Occipital lobe (tissue), 3 donors: ENCODE measurements at places on chromosomes 7 and 10.

GRCh38 chr7:100373261-100373831 is at the start of gene PILRA:
PILRA (plus strand) TSS chr7:100373487; CDS start chr7:100373657, 170 bp downstream.
- DNase-seq: no peak

DNA sequence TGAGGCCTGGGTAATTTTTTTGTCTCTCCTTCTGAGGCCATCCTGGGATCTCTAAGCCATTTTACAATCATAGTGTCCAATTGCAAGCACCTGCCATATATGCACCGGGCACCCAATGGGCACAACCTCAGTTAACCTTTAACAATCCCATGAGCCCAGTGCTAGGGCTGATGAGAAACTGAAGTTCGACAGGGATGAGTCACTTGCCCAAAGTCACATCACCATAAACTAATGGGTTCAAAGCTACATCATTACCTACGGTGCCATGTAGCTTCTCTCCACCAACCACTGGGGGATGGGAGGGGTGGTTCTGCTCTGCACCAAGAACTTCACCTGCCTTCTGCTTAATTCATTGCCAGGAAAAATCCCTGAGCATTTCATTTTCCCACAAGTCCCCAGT is 95.8 kb upstream of the ZNF716 start:
- DNase-seq: no peak

DNA sequence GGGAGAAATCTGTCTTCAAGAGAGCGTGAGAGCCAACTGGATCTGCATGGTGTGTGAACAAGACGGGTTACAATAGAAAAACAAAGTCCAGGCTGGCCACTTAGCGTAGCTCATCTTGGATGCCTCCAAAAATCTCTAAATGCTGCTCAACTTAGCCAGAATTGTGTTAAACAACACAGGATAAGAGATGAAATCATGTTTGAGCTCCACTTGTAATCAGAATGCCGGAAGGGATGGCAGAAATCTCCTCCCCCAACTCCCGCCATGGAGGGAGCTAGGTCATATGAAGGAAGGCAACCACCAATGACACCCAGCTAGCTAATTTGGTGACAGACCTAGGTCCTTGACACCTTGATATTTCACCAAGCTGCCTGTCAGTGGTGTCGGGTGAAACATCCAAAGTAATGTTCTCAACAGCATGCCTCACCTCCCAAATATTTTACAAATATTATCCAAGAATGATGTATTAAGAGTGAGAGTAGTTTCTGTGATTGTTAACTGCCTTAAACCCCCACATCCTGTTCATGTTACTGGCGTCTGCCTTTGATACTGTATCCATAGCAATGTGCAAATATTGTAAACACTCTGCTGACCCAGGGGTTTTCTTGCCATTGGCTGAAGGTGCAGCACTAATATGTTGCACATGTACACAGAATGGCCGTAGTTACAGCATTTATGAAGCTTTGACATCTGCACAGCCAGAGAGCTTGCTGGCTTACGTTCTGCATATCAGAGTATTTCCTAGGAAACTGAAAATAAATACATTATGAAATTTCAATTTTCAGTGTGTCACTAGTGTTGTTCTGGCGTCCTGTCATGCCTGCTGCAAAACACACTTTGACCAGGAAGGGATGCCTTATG is 25.8 kb downstream of the TMEM254 start:
- DNase-seq: no peak

DNA sequence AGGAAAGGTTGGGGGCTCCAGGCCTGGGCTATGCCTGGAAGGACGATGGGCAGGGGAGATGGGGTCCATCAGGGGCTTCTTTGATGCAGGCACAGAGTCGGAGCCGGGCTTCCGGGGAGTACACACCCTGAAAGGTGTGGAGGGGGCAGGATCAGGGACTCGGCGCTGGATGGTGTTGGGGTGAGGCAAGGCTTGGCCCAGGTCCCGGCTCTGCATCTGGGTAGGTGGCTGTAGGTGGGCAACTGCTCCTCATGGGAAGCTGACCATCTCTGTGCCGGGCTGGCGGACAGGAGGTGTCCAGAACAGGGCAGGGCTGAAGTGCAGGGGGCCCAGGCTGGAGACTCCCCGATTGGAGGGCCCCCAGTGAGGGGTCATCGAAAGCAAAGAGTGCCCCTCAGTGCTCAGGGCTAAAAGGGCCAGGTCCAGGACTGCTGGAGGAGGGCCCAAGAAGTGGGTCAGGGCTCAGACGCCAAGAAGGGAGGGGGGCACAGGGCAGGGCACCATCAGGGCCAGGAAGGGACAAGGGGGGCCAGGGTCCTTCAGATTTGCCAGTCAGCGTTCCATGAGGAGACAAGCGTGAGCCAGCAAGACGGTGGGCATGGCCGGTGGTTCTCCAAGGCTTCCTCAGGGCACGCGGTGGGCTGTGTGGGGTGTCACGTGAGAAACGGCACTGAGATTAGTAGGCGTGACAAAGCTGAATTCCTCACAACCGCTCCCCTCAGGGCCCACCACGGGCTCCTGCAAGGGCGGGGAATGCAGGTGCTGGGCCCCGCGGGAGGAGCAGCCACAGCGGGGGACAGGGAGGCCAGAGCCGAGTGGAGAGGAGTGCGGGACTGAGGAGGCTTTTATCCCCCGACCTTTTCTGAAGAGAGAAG is 97.0 kb downstream of the BMS1 start:
- no peak for DNase-seq

GRCh38 chr10:110137142-110137545 is 70.3 kb upstream of the MXI1 start:
- DNase-seq: no peak

DNA sequence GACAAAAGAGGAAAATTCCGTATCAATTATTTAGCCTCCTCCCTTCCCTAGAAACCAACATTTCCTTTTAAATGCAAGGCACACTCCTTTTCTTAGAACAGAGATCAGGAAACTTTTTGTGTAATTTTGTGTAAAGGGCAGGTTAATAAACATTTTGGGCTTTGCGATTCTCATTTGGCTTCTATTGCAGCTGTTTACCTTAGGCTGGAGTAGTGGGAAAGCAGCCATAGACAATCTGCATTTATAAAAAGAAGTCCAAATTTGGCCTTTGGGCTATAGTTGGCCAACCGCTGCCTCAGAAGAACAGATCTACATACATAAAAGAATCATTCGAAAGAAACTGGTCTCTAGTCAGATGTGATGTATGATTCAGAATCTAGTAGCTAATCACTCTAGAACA is 35.3 kb downstream of the NAMPT start:
- no peak for DNase-seq

DNA sequence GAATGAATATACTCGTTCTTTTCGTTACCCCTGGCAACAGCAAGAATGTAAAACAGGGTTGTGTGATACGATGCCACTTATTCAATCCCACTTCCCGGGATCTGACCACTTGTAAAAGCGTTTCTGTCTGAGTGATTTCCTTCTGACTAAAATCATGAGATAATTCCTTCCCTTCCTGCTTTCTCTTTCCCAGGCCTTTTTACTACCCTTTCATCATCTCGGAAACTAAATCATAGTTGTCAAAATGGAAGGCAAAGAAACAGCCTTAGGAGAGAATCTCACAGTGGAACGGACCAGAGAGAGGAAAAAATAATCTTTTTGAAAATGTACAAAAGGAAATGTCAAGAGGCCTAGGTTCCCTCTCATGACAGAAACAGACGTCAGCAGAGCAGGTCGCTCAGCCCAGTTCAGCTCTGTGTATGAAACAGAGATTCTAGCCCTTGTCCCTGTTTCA is 29.8 kb downstream of the DIP2C start:
- no peak for DNase-seq
